NCI-H524 (cell line): ENCODE measurements at places on chromosomes 11 and 22.

- no peak for DNase-seq
Observed at GRCh38 chr22:22450343-22450839, 58.2 kb downstream of the ZNF280B start.

DNA sequence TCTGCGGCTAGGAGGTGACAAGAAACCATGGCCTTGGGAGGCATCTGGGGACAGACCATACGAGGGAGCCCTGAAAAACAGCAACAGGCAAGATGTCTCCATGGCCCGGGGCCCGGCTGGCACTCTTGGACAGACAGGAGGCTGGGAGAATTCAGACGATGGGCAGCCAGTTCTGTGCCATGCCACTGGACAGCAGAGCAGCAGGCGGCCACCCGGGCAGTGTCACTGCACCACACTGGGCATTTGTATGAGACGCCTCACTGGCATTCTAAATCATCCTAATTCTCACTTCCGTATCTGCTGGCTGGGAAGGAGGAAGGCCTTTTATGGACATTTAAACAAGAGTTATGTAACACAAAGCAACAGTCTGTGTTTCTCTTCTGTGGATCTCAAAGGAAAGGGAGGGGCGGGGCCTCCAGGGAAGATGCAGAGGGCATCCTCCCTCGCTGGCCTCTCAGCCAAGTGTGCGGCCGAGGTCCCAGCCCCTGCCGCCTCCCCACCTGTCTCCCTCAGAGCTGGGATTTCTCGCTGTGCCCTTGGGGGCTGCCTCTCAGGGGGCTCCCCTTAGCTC lies 350.3 kb downstream of the SHANK2 start:
- DNase-seq, result no peak

DNA sequence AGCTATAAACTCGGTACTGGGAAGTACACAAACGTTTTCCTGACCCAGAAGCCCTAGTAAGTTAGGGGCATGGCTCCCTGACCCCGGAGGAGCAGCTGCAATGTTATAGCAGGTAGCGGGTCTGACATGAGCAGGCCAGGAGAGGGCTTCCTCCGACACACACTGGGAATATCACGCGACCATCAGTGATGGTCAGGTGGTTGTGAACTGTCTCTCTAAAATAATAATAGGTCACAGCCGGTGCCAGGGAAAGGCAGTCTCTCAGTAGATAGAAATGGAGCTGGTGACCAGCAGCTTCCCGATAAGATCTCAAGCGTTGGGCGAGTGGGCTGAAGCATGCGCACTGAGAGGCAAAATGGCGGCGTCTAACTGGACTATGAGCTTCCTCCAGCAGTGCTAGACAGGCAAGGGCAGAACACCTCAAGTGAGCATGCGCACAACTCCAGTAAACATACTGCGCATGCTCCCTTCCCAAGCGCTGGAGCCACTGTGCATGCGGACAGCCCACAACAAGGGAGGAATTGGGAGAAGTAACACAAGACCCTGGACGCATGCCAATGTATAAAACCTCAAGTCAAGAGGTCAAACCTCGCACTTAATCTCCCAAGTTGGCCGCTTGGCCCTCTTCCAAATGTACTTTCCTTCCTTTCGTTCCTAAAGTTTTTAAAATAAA lies 22.3 kb upstream of the TESMIN start:
- DNase-seq, result no peak

DNA sequence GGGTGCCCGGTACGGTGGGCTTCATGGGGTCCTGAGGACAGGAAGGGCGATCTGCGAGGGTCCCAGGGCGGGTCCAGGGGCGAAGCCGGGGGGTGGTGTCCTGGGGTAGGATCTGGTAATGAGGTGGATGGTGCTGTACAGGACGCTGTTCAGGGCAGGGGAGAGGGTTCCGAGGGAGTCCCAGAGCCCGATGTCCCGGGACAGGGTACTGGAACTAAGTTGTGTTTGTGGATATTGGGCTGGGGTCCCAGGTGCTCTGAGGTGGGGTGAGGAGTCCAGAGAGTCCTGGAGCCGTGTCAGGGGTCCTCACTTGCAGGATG lies 426 bp downstream of the LZTR1 start:
- DNase-seq, result no peak

GRCh38 chr11:133522344-133522743 lies 10.0 kb downstream of the OPCML start:
- DNase-seq, result no peak

DNA sequence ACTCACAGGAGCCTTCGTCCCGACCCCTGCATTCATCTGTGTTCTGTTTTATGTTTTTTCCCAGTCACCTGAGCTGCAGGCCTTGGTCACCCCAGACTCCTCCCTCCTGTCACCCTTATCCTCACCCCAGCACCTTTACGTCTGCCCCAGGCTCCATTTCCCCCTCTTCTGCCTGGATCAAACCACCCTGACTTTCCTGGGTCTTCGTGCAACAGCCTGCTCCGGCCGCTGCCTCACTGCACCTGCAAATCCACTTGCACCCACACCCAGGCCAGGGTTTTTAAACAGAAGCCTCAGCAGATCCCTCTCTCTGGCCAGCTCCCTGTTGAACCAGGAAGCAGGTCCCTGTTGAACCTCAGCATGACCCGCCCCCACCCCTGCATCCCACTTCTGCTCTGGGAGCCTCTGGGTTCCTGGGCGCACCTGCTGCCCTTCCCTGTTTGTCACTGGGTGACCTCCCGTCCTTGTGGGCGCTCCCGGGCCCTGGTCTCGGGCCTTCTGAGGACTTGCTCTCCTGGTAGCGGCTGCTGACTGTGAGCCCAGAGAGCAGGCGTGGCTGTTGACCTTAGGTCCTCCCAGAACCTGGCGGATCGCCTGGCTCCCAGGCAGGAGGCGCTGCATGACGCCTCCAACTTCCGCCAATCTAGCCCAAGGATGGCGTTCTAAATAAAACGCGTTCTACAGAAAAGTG lies 12.8 kb downstream of the MAPK8IP2 start:
- DNase-seq, result no peak

DNA sequence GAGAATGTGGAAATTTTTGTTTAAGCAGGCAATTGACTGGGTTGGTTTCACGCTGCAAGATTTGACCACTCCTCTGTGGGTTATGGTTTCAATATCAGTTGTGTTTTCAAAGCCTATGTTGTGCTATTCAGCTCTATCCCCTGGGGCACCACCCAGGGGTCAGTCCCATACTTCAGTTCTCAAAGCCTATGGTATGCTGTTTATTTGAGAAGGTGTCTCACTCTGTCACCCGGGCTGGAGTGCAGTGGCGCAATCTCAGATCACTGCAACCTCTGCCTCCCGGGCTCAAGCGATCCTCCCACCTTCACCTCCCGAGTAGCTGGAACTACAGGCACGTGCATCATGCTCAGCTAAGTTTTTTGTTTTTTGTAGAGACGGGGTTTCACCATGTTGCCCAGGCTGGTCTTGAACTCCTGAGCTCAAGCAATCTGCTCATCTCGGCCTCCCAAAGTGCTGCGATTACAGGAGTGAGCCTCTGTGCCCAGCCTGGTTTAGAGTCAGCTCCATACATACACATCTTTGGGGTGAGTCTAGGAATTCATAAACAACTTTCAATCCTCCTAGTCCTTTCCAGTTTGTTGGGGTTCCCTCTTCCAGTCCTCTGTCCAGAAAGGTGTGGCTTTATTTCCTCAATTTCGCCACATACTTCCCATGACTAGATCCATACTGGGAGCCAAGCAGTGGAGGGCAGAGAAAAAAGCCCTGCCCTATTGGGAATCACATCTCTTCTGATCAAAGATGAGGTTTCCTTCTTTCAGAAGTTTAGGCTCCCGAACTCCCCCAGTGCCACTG lies 35.0 kb upstream of the MAPK1 start:
- DNase-seq, result no peak

DNA sequence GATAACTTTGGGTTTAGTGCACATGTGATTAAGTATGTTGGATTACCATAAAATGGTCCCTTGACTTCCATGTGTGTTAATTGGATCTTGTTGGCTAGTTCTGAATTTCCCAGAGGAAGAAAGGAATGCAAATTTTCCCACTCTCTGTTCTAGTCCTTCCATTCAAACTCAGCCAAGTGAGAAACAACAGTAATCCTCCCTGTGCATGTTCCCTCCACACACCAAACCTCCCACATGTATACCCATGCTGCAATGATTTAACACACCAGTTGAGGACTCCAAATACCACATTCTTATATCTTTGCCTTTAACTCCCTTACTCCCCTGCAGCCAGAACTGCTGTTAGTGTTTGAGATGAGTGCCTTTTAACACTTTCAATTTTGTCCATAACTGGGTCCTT lies 1158.9 kb downstream of the DLG2 start:
- no peak for DNase-seq

DNA sequence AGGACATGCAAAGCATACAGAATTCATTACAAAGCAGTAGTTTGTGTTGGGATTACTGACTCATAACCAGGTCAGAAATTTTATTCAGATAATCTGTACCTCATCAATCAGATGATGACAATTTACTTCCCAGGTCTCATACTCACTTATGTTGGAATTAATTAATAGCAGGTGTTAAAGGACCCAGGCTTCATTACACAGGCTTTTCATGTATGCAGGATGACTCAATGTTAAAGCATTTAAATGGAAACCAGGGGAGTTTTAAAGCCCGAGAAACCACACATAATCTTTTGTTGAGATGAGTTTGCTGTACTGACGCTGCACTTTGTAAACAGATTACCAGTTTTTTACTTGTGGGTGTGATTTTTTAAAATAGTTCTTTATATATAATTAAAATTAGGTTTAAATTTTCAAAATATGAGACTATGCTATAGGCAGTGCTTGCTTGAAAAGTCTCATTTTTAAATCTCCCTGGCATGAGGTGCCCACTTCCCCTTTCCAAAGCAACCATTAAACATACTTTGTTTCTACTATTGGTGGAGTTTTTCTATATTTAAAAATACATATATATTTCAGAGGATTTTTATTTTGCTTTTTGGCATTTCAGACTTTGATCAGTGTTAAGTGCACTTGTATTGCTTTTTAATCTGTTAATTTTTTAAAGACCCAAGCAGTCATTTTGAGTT lies 41.0 kb downstream of the CEP57 start:
- DNase-seq, result no peak

DNA sequence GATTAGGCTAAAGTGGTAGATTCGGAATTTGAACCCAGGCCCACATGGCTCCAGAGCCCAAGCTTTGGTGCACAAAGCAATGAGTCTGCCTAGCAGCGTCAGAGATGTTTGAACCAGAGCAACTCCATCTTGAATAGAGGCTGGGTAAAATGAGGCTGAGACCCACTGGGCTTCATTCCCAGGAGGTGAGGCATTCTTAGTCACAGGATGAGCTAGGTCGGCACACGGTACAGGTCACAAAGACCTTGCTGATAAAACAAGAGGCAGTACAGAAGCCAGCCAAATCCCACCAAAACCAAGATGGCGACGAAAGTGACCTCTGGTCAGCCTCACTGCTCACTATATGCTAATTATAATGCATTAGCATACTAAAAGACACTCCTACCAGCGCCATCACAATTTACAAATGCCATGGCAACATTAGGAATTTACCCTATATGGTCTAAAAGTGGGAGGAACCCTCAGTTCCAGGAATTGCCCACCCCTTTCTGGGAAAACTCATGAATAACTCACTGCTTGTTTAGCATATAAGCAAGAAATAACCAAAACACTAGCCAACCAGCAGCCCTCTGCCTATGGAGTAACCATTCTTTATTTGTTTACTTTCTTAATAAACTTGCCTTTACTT lies 40.3 kb upstream of the DAGLA start:
- no peak for DNase-seq

DNA sequence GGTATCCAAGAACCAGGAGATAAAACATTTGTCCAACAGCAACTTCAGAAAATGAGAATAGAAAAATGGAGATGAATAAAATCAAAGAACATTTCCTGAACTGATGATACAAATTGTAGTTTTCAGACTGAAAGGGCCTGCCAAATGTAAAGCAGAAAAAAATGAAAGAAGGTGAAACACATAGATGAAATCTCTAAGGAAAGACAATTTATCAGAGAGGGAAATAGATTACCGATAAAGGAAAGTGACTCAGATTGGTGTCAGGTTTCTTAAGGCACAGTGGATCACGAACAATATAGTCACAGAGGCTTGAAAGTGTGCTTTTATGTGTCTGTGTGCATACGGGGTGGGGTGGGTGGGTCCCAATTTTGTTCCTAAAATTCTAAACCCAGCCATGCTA lies 4.1 kb upstream of the STT3A start:
- no peak for DNase-seq

DNA sequence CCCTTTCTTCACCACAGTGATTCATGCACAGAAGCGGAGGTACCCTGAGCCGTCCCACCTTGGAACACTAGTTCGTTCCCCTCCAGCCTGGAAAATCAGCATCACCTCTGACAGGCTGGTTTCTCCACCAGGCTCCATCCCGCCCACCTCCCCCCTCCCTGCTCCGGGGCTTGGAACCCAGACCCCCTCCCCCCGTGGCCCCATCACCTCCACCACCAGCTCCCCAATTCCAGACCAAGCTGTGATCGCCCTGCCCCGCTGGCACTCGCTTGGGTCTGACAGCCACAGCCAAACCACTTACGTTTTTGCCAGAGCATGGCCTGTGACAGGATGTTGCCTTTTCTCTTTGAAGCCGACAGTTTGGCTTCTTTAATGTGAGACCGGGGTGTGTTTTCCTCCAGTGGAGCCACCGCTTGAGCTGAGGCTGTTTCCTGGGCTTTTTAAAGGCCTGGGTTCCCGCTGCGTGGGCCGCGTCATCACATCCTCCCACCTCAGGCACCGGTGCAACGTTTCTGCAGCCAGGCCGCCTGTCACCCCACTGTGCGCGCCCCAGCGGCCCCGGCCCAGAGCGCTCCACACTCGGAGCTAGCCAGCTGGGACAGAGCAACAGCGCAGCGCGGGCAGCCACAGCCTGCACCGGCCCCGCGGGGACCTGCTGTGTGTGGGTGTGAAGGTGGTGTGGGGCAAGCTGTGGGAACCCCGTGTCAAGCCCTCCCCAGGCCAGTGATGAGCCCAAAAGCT lies at the start of gene POU2AF1:
Gene POU2AF1 (minus strand): TSS at position 415 of the 741 bp plus-strand sequence. CDS start 98 bp downstream, at position 317.
- no peak for DNase-seq

- no peak for DNase-seq
Observed at GRCh38 chr11:114133548-114134329, 74.2 kb downstream of the ZBTB16 start.

DNA sequence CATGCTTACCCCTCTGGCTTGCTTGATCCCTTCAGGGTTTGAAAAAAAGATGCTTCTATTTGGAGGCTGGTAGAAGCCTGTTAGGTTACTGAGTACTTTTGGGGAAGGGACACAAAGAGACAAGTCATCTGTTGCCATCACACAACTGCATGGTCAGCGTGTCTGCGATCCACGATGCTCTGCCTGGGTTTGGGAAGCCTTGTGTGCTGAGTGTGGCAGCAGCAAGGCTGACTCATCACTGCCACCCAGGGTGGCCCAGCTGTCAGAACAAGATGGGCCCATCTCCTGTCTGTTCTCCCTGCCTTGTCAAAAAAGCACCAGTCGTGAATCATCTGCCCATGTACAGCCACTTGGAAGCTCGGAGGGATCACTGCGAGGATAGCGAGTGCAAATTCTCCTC lies 26.2 kb downstream of the UBASH3B start:
- no peak for DNase-seq

DNA sequence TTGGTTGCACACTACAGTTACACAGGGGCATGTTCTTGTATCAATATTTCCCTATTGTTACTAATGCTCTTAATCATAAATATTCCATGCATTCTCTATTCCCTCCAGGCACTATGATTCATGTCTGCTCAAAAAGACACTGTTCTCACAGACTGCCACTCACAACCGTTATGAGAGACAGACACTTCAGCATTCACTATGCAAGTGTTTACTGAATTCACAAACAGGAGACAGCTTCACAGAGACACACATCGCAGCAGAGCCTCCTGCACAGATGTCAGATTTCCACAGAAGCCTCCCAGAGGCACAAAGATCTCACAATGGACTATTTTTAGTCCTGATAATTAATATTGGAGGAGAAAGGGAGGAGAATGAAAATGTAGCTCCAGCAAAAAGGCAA lies 930.4 kb downstream of the OPCML start:
- DNase-seq, result no peak
